Glomerular endothelial cell (primary cell): ENCODE measurements at places on chromosomes 13 and 19. TPM values are rescaled to one million over a fixed set of nuclear protein-coding genes. Genes with fewer than 3 reads are reported as not detected.

Gene ADGRL1
- total RNA-seq = 8.3 and 11.4 TPM in 2 replicates

Gene CLDN10
- not detected in 2 replicates for total RNA-seq

Gene DACH1
- total RNA-seq = 11.8 and 23.6 TPM in 2 replicates

Gene ERCC2
- 41.9 and 51.5 TPM in 2 replicates for total RNA-seq

Gene ZC3H13
- total RNA-seq = 17.1 and 30.1 TPM in 2 replicates

Gene LIG1
- 42.9 and 47.3 TPM in 2 replicates for total RNA-seq

Gene TLE6
- total RNA-seq = 0.58 and 0.88 TPM in 2 replicates

Gene FAM124A
- 10.1 and 16.7 TPM in 2 replicates for total RNA-seq

Gene FREM2
- under 0.01 TPM in 2 replicates for total RNA-seq

Gene POSTN
- 2.3 and 26.5 TPM in 2 replicates for total RNA-seq

Gene SPTBN4
- total RNA-seq = 1.4 TPM in 1 of 2 replicates, not detected in the other

Gene WBP4
- 6.2 and 8.8 TPM in 2 replicates for total RNA-seq

Gene TEX26
- total RNA-seq = not detected in 2 replicates
